ENCODE measurements at places on chromosomes 7 and 10. TPM values are rescaled to one million over a fixed set of nuclear protein-coding genes. Genes with fewer than 3 reads are reported as not detected.

Gene FXYD4
- not detected for total RNA-seq

Gene COG5
- 55.2 TPM for total RNA-seq

Gene AMPH
- total RNA-seq: 13.3 TPM

Gene ITGA8
- total RNA-seq: 15.5 TPM

Gene NXPH1
- 0.25 TPM for total RNA-seq

Gene NANOS1
- total RNA-seq: not detected

Gene TFPI2
- 0.74 TPM for total RNA-seq

DNA sequence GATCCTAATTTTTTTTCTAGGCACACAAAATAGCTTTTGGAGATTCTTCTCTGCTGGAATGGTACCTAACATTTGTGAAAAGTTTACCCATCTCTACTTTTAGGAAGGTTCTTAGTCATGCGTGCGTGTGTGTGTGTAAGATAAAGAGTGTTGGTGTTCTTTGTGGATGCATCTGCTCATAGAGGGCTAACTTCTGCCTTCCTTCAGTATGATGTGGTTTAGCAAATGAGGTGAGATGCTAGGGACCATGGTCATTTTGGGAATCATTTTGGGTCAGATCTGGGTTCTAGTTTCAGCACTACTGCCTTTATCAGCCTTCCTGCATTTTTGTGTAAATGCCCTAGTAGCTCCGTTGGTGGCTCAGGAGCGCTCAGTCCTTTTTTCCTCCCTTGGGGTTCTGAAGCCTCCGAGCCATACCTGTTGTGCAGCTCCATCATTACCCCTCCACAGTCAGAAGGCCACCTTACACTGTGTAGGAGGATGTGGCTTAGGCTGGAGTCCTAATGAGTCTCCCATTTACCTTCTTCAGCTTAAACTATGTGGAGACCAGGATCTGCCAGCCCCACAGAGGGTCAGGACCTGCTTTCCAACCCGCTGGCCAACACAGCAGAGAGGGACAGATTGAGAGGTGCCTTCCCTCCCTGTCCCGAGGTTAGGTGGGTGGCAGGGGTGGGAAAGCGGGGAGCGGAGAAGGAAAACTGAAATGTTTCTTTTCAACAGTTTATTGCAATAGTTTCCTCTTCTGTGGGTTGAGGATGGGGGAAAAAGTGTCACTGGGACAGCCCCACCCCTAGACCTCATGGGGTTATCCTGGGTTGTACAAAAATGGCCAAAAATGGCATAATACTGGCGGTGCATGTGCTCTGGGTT, 31.2 kb downstream of the TSPAN14 start:
- no peak for DNase-seq

DNA sequence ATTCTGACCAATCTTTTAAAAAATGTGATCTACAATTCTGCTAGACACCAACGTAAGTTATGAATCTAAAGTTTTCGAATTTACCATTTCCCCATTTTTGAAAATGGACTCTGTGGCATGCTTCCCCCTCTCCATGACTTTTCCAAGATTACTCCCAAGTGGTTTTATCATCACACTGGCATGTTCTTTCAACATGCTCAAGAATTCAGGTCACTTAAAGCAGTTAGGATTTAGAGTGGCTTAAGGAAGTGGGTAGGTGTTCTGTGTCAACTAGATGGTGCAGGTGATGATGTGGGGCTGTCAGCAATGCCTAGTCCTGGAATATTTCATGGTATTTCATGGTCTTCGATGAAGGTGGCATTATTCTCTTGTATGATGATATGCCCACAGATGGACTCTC, 164.0 kb upstream of the ASAH2 start:
- no peak for DNase-seq

- DNase-seq: no peak
These were observed 822.0 kb downstream of the TNS3 start for GRCh38 chr7:46759711-46760480.

DNA sequence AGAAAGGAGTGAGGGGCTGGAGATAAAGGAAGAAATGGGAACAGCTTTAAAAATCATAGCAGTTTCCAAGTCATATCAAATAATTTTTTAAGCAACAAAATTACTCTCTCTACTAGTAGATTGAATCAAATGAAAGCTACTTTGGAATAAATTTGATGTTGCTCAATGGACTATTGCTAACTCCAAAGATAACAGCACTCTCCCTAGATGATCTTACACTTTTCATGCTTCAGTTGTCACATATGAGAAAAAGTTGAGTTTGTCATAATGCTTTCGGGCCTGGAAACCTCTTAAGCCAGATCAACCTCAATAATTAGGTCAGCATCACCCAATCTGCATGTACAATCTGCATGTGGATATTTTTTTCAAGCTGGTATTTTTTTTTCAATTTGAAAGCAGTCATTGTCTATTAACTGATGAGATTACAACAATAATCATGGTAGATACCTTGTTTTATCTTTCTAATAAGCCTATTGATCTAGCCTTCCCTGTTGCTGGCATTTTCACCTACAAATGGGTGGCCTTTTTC, 31.3 kb downstream of the LIPJ start:
- no peak for DNase-seq

DNA sequence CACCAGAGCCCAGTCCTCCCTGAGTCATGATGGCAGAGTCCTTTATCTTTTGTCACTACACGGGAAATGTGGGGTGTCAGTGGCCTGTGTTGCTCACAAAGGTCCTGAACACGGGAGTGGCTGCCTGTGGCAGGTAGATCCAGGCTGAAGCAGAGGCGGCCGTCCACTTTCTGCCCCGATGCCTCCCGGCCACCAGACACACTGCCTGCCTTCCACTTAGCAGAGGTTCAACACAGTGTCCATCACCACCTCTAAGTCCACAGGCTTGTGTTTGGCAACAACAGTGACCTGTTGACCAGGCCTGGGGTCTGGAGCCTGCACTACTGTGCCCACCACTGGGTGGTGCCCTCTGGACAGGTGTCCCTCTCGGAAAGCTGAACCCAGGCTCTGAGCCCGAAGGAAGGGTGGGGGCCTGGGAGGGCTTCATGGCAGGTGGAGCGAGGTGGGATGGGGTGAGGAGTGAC, 49.9 kb upstream of the CAMK2B start:
- DNase-seq: peak; percentile 83

DNA sequence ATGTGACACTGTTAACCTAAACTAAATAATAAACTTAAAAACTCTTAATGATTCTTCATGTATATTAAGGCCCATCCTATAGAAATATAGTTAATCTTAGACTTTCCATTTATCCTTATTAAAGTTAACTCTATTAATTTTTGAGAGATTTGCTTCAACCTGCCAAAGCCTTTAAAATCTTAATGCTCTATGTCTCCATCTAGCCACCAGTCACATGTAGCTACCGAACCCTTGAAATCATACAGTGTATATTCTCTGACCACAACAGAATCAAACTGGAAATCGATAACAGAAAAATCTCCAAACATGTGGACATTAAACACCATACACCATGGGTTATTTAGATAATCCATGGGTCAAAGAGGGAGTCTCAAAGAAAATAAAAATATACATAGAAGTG, 51.9 kb downstream of the ASZ1 start:
- no peak for DNase-seq

GRCh38 chr10:43293677-43294057, 26.8 kb upstream of the RASGEF1A start:
- DNase-seq: no peak

GRCh38 chr10:74012480-74012879, 14.6 kb downstream of the VCL start:
- DNase-seq: no peak

DNA sequence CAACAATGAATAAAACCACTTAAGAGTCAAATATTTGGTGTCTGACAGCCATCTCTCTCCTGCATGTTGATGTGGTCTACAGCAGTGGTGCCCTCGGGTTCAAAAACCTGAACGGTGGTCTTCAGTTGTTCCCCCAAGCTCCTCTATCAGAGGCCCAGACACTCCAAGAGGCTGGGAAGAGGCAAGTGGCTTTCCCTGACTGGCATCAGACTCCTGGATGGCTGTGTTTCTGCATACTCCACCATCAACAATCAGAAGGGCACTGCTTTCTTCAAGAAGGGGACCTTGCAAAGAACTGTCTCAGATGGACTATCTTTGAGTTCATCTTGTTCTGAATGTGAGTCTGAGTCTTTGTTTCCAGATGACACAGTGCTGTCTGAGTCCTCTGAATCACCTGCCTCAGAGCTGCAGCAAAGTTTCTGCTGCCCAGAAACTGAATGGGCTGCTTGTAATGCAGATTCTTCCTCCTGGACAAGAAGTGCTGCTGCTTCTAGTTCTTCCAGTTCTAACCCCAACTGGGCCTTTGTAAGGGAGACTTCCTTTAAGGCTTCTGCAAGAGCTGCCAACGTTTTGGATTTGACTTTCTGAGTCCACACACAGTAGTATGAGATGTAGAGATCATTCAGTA, 5.9 kb upstream of the SGMS1 start:
- DNase-seq: no peak

DNA sequence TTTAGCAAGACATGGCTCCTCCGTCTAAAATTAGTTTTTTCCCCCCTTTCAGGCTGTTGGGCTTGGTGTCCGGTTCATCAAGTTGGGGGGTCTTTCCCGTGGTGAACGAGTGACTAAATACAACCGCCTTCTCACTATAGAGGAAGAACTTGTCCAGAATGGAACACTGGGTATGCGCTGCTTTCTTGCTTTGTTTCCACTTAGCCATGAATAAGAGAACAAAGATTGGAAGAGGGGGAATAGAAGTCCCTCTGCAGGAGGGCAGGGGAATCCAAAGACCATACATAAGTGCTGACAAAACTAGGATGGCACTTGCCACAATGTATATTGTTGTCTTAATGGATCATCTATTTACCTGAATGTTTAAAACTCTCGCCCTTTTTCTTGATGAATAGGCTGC, 30.5 kb downstream of the ENO4 start:
- DNase-seq: no peak

GRCh38 chr7:33722383-33723101, 182.8 kb upstream of the BMPER start:
- no peak for DNase-seq

DNA sequence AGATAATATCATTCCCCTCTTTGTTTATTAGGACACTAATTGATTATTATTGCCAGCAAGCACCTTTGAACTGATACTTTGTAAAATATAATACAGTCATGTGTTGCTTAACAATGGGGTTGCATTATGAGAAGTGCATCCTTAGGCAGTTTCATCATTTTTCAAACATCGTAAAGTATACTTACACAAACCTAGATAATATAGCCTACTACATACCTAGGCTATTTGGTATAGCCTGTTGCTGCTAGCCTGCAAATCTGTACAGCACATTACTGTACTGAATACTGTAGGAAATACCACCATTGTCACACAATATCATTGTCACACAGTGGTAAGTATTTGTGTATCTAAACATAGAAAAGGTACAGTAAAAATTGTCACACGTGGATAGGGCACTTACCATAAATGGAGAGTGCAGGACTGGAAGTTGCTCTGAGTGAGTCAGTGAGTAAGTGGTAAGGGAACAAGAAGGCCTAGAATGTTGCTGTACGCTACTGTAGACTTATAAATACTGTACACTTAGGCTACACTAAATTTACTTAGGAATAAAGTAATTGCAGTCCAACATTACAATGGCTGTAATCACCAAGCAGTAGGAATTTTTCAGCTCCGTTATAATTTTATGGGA, 70.7 kb downstream of the LCOR start:
- DNase-seq: no peak

GRCh38 chr7:143287339-143287934, 714 bp upstream of the CASP2 start:
- DNase-seq: no peak

DNA sequence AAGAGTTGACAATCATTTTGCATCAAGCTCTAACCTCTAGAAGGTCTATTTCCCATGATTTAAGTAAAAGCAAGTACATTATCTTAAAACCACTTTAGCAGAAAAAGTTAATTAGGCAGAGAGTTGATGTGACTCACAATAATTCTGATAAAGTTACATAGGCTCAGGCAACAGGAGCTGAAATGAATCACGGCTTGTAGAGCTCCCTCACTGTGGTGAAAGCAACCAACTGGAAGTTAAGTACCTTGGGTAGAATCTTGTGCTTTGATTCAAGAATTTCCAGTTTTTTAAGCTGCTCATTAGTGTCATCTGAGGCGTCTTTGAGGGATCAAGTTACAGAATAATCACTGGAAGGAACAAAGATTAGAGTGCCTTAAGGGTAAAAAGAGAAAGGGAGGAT, 68.9 kb upstream of the NFE2L3 start:
- no peak for DNase-seq

- DNase-seq: peak; percentile 77
These were observed 453 bp downstream of the SFMBT2 start for GRCh38 chr10:7410301-7410861.

DNA sequence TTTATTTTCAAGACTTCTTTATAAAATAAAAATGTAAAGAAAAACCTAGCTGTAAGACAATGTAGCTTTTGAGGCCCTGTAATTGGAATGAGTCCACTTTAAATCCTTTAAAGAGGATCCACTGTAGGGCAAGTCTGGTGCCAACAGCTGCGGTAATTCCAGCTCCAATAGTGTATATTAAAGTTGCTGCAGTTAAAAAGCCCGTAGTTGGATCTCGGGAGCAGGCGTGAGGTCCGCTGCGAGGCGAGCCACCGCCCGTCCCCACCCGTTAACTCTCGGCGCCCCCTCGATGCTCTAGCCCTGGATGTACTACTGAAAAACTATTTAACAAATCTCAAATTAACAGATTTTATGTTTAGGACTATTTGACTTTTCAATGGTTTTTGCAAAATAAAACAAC, 414.7 kb upstream of the SEMA3C start:
- DNase-seq: no peak

DNA sequence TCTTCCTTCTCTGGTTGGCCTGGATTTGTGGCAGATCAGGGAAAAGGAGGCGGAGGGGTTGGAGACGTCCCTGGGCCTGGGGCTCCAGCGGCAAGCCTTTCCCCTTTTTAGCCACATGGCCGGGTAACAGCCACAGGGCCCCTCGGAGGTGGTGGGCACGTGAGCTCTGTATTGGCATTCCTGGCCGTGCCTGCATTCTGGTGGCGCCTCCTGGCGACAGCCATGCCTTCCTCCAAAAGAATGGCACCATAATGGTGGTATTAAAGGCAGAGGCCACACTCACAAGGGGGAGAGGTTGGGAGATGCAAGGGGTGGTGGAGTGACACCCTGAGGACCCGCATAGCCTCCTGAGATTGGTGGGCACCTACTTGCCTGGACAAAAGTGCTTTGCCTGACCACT, 3.0 kb upstream of the AQP1 start:
- DNase-seq: no peak

GRCh38 chr10:102595897-102596296, 48.4 kb upstream of the TRIM8 start:
- no peak for DNase-seq

- no peak for DNase-seq
These were observed 99.9 kb downstream of the CTBP2 start for GRCh38 chr10:125060482-125060825.

DNA sequence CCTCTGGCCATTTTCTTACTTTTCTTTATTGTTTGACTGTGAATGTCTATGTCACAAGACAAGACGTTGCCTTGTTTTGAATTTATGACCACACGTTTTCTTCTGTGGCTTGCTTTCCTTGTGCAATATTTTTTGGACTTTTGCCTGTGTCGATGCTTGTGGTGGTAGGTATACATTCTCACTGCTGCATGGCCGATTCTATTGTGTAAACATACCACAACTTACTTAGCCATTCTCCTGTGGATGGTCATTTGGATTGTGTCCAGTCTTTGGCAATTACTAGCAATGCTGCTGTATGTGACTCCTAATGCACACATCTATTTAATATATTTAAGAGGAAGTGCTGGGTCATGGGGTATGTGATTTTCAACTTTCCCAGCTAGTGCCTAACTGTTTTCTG, 18.0 kb upstream of the DLG5 start:
- DNase-seq: no peak

All from vagina (tissue), 2 donors.